ENCODE measurements at places on chromosomes 4 and X.

DNA sequence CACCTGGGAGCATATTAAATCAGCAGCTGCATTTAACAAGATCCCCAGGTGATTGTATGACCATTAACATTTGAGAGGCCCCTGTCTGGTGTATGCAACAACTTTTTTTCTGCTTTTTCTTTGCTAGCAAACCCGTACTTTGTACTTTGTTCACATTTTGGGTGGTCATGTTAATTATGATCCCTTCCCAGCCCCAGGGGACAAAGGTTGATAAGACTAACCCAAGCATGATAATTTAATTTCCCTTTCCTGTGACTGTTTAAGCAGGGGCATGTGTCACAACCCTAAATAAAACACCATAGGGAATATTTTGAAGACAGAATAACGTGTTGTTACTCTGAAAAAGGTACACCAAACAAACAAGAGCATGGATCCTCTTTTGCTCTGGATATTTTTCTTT is 332.0 kb downstream of the PCDH18 start:
- DNase-seq, result no peak

GRCh38 chr4:153152501-153153338 is 51.5 kb upstream of the TRIM2 start:
- DNase-seq, result peak; percentile 65

GRCh38 chr4:73674451-73674919 is 54.2 kb upstream of the RASSF6 start:
- DNase-seq, result no peak

DNA sequence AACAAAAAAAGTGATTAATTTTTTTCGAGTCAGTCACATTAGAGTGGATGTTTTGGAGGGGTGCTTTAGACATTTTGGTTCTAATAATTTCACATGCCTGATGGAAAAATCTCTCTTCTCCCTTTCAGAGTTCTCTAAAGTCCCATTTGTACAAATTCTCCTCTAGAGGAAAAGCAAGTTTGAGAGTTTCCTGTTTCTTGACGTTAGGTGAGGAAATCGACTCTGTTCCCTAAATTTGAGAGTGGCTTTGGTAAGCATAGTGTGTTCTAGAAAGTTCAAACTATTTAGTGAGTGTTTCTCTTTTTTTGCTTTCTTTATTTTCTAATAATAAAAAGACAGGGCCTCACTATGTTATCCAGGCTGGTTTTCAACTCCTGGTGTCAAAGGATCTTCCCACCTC is 1.6 kb upstream of the ATP6AP2 start:
- DNase-seq, result no peak

GRCh38 chrX:13774696-13775095 is 40.1 kb downstream of the OFD1 start:
- no peak for DNase-seq

GRCh38 chr4:67131224-67131623 is 414.1 kb downstream of the CENPC start:
- DNase-seq, result no peak

- no peak for DNase-seq
Measured at GRCh38 chr4:174425669-174426068, 96.6 kb downstream of the HPGD start.

DNA sequence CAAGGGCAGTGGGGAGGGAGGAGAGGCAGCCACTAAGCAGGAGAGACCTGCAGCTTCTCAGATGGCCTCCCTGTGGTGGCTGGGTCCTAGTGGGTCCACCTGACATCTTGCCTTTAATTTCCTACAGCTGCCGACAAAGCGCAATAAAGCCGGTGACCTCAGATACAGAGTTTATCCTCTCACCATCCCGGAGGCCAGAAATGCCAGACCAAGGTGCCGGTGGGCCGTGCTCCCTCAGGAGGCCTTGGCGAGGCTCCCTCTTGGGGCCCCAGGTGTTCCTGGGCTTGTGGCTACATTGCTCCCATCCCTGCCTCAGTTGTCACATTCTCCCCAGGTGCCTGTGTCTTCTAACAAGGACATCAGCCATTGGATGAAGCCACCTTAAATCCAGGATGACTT is 103.0 kb downstream of the ADRA2C start:
- DNase-seq, result peak; percentile 14

DNA sequence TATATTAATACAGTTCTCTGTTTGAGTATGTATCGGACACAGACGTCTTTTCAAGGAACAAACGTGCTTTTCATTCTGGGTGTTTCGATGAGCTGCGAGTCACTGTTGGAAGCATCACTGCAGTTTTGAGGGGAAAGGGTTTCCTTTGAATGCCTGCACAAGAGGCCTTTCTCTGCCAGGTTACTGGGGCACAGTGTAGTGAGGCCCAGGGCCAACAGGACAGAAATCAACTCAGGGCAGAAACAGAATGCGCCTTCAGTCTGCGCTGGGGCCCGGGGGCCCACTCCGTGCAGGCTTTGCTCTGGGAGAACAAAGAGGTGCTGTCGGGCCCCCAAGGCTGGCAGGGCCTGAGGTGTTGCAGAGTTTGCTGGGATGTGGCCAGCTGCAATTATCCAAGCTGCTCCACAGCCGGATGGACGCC is 2.3 kb upstream of the PPP2R3B start:
- DNase-seq, result no peak

- no peak for DNase-seq
Measured at GRCh38 chr4:7444731-7445130, 10.0 kb upstream of the PSAPL1 start.

DNA sequence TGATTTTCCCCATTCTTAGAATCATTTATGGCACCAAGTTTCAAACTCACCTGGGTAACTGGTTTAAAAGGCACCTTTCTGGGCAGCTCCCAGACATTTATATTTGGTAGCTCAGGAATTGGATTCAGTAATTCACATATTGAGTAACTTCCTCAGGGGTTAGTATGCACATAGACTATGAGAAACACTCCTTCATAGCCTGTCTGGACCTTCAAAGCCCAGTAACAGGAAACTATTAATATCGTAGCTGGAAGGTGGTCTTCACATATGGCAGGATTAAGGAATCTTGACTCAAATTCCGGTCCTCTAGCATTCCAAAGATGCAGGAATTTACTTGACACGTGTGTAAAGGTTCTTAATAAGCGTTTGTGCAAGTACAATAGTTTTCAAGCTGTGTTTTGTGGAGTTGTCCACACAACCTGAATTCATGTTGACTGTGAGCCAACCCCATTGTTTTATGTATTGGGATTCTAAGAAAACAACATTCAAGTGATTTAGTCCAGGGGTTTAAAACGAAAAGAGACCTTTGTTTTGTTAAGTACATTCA is 78.4 kb downstream of the PLS3 start:
- DNase-seq, result no peak

DNA sequence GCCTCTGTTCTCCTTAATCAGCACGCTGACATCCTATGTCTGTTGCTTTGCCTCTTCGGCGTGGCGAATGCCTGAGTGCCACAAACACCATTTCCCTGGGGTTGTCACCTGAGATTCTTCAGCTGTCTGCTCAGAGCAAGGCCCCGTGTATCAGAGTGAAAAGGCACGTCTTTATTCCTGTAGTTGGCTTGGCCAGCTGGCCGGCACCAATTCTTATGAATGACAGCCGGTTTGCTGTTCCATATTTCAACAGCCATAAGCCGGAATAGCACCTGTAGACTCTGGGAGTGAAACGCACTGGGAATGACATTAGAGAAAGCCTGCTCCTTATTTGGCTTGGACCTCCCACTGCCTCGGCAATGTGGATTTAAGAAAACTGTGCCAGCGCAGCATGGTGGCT is 89.3 kb downstream of the MGST2 start:
- DNase-seq, result no peak

DNA sequence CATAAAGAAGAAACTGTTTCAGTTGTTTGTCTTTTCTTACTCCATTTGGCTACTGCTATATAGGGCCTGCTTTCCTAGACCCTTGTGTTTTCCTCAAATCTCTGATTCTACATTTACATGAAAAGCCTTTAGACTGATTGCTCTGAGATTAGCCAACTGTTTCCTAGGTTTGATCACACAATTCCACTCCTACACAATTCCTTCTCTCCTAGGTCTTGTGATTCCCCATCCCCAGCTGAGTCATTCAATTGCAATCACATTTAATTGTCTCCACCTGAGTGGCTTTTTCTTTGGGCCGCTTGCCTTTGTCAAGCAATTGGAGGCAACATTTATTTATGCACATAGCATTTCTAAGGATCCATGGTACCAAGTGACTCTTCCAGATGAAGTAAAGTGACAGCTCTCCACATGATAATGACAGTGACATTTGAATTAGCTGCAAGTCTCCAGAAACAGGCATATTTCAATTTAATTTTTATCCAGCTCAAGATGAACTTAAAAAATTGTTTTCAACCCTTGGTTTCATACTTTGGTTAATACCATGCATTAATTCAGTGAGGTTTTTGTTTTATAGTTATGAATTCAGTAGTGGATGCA is 35.8 kb downstream of the ATXN3L start:
- no peak for DNase-seq

- DNase-seq, result no peak
Measured at GRCh38 chrX:48475296-48475695, 703 bp upstream of the FTSJ1 start.

DNA sequence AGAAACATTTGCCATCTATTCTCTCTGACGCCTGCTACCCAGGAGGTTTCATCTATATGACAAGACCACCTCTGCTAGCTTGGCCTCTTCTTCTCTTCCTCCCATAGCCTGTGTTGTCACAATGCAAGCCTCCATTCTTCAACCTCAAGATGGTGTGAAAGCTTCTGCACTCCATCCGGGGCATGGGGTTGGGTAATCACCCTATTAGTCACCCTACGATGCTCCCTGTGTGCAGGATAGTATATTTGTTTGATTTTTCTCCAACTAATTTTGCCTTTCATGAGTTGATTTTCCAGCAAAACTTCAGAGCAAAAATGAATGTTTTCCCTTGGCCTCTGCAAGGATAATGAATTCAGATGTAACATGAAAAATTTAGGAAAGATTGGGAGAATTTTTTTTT is 128.0 kb upstream of the STS start:
- no peak for DNase-seq

DNA sequence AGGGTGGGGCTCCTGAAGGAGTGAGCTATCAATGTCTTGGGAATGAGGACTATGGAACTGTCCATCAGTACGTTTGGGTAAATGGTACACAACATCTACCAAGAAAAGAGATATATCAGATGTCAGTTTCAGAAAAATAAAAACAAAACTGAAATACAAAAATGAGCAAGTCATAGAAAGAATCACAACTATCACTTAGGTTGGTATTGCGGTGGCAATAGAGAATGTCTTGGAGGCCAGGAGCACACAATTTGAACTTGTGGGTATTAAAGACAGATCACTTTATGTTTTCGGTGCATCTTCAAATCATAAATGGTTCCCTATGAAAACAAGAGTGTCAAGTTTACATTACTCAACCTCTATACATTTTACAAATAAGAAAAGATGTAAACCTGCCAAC is 176.8 kb downstream of the CHM start:
- DNase-seq, result no peak
